GM06990 (cell line): ENCODE measurements at places on chromosomes 6 and 20.

GRCh38 chr6:61586934-61587537 is 699.0 kb downstream of the KHDRBS2 start:
- DNase-seq, result no peak

DNA sequence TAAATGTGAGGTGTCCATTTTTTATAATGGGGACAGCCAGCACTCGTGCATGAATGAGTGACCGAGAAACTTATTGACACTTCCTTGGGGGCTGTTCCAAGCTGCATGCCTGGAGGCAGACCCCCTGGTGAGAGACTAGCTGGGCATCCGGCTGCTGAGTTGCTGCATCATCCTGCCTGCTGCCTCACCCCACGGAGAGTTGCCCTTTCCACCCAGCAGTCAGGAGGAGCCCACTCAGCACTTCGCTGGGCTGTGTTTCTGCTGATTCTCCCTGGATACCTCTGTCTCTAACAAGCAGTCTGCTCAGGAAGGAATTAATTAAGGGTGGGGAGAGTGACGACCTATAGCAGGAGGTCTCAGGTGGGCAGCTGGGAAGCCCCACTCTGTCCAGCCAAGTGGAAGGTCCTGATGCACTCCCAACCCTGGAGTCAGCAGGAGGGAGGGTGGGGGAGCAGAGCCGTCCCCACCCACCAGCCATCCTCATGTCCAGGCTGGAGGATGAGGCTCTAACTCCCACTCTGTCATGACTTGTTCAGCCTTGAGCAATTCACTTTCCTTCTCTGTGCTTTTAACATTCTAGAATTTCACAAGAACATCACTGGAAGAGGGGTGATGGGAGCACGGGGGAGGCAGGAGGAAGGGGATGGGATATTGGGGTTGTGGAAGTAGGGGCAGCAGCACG is 177.3 kb downstream of the LRFN2 start:
- no peak for DNase-seq

- no peak for DNase-seq
These were observed 28.2 kb downstream of the SLC12A5 start for GRCh38 chr20:46056970-46057855.

GRCh38 chr6:112725541-112726085 is 378.5 kb downstream of the RFPL4B start:
- DNase-seq, result no peak

- DNase-seq, result no peak
These were observed 22.0 kb downstream of the ACSS1 start for GRCh38 chr20:25035921-25036320.

DNA sequence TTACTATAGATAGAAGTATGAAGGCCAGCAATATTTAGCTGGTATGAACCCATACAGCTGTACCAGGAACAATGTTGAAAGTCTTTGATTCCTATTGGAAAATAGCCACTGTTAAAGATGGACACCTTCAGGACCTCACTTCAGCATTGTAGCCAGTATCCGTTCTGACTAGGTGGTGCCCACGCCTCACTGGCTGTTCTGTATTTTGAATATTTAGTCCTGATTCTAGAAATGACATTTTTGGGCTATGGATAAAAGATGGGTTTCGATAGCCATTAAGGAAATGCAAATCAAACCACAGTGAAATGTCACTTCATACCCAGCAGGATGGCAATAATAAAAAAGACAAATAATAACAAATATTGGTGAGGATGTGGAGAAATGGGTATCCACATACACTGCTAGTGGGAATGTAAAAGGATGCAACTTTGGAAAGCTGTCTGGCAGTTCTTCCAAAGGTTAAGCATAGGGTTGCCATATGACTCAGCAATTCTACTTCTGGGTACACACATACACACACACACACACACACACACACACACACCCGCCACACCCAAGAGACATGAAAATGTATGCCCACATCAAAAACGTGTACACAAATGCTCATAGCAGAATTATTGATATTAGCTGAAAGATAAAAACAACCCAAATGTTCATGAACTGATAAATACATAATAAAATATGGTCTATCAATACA is 56.8 kb downstream of the UTRN start:
- no peak for DNase-seq

DNA sequence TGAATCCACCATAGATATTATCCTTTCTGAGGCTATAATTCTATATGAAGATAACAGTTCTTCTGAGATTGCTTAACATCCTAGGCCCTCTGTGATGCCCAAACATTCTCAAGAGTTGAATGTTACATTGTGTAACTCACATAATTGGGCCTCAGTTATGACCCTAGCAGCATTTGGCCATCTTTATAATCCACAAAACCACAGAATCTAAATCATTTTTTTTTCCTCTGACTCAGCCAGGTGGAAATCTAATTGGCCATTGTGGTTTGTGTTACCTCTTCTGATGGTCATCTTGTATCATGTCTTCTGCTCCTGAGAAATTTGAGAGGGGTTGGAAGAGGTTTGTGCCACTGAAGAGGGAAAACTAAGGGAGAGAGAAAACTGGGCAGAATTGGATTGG is 99.5 kb downstream of the LINC00237 start:
- no peak for DNase-seq

DNA sequence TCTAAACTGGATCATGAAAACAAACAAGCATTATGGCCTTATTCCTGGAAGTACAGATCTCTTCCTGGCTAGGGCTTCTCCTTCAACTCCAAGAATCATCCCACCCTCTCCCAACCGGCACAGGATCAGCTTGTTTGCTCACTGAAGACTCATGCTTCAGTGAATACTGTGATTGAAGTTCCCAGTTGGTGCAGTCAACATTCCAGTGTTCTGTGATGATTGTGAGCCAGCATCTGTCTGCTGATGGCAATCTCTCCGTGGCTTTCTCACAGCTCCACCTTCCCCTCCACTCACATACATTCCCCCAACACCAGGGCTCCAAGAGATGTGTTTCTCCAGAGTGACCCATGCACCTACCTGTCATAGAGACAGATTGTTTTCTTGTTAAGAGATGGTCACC is 421.3 kb upstream of the BTBD3 start:
- DNase-seq, result no peak

DNA sequence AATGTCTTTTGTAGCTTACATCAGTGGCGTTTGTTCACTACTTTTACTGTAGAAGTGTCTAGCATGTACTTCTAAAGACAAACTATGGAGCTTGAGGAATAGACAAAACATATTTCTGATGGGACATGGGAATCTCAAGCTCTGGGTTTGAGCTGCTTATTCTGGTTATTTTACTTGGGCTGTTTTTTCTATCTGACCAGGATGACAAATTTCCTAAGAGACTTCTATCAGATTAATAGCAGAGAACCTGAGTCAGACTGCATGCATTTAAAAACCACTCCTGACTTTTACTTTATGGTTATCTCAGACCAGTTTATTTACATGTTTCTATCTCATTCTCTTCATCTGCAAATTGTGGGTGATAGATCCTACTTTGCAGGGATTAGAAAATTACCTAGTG is 1282.3 kb upstream of the GJE1 start:
- DNase-seq, result no peak

DNA sequence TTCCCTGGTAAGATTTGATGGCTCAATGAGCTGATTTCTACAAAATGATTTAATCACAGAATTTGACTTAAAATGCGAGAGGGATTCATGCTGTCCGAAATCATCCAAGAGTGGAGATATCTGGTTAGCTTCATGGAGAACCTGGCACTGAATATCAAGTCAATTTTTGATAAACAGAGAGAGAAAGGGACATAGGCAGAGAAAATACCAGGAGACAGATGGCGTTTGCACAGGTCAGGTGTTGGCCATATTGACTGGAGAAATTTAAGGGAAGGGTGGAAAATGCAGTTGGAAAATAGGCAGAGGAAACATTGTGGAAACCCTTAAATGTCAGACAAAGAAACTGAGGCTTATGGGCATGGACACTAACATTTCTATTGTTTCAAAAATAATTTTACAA is 47.0 kb downstream of the BCAS1 start:
- no peak for DNase-seq

GRCh38 chr20:63254606-63255384 is 532 bp upstream of the NKAIN4 start:
- no peak for DNase-seq

DNA sequence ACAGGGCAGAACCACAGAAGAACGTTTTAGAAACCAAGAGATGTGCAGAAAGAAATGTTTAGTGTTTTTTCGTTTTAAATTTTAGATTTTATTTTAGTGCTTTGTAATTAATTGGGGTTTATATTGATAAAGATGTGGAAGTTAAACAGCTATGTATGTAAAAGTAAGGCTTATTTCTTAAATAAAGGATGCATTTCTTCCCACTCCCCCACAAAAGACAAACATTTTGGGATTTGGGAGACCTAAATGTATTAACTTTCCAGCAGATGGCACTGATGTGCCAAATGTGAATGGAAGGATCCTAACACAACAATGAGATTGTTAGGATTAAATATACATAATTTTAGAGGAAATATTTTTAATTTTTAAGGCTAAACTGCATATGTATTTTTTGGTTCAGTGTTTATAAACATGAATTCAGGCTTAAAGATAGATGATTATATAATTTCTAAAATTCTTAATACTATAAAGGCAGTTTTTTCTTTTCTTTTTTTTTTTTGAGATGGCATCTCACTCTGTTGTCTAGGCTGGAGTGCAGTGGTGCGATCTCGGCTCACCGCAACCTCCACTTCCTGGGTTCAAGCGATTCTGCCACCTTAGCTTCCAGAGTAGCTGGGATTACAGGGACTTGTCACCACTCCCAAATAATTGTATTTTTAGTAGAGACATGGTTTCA is 12.0 kb downstream of the PFDN4 start:
- DNase-seq, result no peak

DNA sequence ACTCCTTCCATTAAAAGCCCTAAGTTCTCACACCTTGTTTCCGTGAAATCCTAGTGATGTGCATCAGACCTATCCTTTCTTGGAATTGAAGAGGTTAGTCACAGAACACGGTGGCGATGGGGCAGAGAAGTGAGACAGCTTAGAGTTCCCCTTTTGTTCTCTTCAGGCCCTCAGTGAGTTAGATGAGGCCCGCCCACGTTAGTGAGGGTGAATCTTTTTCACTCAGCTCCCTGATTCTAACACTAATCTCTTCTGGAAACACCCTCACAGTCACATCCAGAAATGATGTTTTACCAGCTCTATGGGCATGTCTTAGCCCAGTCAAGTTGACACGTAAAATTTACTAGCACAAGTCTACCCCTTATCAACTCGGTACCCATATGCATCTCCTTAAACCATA is 172.7 kb upstream of the NOX3 start:
- DNase-seq, result peak; percentile 15

DNA sequence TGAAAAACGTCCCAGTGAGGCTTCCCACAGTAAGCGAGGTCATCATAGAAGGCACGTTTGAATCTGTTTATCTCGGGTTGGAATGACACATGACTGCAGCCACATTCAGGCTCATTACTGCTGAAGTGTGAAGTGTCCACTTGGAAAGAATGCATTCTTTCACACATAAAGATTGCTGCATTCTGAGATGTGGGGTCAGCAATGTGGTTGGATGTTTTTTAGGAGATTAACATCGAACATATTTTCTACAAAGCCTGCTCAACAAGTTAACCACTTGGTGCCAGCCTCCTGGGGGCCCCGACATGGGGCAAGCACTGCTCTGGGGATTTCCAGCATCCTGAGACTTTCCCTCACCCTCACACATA is 79.9 kb downstream of the BMP6 start:
- no peak for DNase-seq

DNA sequence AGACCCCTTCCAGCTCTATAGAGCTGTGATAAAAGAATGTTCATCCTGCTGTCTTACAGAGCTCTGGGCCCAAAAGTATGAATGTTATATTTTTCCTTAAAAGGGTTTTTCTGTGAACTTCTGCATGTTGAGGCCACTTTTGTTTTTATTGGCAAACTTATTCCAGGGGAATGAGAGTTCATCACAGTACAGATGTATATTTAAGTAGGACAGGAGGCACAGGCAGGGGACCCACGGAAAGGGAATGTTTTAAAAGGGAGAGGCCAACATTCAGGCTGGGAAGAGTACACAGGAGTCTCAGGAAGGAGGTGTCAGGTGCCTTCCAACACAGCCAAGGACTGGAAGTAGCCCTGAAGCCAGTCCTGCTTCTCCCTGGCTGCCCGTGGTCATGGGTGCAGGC is 148.4 kb downstream of the EYA2 start:
- DNase-seq, result no peak

DNA sequence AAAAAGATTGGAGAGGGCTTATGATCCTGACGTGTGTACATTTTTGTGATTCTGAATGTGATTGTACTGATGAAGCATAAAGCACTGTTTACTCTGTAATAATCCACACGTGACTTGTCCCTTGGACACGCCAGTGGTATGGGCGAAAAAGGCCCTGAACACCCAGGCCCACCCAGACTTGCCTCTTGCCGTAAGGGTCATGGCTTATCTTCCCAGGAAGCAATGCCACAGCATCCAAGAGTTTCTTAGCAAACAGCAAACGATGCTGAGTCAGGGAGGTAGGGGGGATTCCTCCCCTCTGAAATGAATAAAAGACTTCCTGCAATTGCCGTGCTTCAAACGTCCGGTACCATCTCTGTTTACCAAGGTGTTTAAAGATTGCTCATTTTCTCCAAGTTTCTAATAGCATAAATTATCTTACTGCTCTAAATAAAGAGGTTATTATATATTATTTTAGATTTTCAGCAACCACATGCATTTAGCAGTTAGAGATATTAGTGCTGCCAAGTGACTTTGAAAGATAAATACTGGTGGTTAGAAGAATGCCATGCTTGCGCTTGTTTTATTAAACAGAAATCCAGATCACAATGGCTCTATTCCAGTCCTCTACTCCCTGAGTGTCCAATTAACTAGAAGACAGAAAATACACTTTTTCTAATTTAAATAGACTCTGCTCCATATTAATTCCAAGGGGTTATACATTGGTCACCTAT is 212.8 kb upstream of the CST7 start:
- DNase-seq, result no peak

DNA sequence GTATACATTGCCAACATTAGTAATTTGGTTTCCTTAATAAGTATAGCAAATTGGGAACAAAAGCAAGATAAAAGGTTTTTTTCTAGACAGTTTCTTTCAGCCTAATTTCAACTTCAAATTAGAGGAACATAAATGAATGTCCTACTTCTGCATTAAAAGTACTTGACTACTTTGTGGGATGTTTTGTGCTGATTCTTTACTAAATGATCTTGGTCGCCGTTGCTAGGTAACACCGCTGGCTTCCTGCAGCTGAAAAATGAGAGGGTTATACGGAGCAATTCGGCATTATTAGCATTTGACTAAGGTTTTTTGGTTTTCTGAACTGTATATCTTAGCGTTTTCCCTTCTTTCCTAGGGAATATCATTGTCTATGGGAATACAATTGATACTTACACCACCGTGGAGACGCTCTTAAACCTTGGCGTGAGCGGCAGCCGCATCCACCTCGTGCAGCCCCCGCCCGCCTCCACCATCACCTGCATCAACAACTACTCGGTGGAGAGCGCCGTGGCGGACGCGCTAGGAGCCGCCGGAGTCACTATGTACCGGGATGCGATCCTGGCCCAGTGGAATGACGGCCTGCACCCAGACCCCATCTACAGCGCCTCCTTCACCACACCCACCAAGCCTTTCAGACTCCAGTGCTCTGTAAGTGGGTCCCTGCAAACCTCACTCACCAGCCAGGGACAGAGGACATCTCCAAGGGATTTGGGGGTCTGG is 90.9 kb upstream of the INSM1 start:
- DNase-seq, result no peak

- no peak for DNase-seq
These were observed 606.0 kb upstream of the HTR1E start for GRCh38 chr6:86331265-86331840.

- no peak for DNase-seq
These were observed 4.4 kb downstream of the HLA-DQB1 start for GRCh38 chr6:32662099-32662498.
